ENCODE measurements at places on chromosomes 1 and 21.

DNA sequence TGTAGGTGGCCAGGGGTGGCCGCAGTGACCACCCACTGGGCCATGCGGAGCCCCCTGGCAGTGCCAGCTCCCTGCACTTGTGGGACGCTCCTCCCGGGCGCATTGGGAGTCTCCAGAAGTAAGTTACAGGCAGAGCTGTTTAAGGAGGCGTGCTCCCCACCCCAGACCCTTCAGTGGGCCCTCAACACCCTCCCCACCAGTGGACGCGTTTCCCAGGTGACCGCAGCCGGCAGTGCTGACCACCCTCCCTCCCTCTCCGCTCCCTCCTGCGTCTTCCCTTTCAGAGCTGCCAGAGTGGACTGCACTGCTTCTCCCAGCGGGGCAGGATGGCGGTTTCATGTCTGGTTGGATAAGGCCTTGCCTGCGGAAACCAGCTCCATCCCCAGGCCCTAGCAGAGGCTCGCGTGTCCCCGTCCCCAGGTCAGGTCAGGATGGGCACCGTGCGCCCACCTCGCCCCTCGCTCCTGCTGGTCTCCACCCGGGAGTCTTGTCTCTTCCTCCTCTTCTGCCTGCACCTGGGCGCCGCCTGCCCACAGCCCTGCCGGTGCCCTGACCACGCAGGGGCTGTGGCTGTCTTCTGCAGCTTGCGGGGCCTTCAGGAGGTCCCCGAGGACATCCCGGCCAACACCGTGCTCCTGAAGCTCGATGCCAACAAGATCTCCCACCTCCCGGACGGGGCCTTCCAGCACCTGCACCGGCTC is 1.1 kb downstream of the LRRC3 start:
- no peak for DNase-seq

- no peak for DNase-seq
Observed at GRCh38 chr1:205477759-205478247, 22.0 kb upstream of the BLACAT1 start.

GRCh38 chr1:92577261-92577895 is 90.7 kb upstream of the GFI1 start:
- DNase-seq: no peak

GRCh38 chr1:3863231-3863935 is 6.1 kb downstream of the DFFB start:
- DNase-seq: no peak

DNA sequence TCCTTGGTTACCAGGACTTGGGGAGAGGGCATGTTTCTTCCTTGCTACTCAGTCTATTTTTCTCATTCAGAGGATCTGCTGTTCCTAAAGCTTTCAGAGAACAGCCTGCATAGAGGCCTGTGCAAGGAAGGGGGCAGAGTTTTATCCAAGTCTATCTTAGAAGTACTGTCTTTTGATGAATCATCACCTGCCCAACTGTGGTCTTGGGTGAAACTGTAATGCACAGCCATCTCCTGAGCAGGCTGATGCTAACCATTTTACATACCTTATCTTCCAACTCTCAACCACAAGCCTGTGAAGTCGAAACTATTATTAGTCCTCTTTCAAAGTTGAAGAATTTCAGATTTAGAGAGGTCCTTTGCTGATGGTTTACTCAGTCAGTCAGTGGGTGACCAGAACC is 368.0 kb downstream of the HHAT start:
- no peak for DNase-seq

- DNase-seq: no peak
Observed at GRCh38 chr1:75791022-75791421, 5.0 kb downstream of the RABGGTB start.

DNA sequence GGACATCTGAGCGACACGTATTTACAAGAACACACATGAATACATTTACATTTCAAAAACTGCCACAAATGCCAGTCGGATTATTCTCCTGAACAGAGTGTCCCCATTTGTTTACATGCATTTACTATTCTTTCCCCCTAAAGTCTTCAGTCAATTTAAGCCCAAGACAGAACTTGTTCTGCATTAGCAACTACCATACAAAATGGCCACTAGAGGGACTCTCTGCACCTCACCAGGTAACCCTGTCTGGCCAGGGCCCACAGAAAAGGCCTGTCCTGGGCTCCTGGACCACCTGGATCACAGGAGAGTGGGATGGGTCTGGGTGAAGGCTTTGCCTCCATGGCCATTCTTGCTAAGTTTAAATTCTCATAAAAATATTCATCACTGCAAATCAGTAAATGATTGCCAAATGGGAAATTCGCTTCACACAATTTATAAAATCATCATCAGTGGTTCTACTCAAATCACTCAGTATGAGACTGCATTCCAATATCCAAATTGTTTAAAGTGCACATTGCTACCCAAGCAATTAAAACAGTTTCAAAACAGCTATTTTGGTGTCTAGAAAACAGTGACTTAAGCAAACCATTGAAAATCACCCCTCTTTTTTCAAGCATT is 12.5 kb upstream of the GUCA2A start:
- no peak for DNase-seq

- DNase-seq: no peak
Observed at GRCh38 chr1:36982709-36983108, 51.6 kb downstream of the GRIK3 start.

GRCh38 chr1:31166462-31166861 is 73.2 kb downstream of the NKAIN1 start:
- DNase-seq: no peak

DNA sequence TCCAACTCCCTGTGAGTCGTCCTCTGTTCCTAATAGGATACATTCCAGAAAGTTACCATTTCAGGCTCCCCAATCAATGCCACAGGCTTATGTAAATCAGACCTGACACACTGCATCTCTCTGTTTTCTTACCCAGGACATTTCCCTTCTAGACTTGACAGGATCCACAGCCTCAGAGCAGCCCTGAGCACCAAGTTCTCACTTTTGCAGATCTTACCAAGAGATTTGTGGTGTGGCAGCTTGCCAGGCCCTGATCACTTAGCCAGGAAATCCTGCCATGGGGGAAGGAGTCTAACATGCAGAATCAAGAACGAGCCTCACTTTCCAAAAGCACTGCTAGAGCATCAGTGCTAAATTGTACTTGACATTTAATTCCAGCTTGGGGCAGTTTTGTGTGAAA is 202.9 kb downstream of the TBX15 start:
- no peak for DNase-seq

DNA sequence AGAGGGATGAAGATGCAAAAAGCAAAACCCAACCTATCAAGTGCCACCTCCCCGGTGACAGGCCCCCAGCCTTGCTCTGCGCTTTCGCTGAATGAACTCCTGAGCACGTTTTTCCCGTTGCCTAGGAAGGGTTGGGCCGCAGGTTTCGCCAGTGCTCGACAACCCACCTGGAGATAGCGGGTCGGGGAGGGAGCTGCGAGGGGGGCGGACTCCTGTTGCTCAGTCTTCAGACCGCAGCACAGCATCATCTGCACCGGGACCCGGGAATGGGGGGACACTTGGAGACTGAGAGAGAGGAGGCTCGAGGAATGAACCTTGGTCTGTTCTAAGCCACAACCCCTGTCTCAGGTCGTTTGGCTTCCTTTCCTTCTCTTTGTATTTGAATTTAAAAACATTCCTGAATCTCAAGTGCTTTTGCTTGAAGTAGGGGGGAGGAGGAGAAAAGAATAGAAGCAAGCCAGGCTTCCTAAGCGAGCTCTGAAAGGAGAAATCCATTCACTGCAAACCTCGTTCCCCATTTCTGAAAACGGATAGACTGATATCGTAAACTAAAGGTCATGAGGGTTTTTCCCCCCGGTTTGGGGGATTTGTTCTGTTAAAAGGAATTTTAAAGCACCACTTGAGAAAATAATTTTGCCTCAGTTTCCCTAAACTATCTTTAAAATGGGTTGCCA is 1.2 kb downstream of the AK5 start:
- no peak for DNase-seq

GRCh38 chr1:245995474-245995873 is 511.6 kb downstream of the SMYD3 start:
- DNase-seq: no peak

- no peak for DNase-seq
Observed at GRCh38 chr1:163440090-163440489, 118.3 kb downstream of the NUF2 start.

GRCh38 chr1:104726917-104727316 is 977.2 kb downstream of the AMY1C start:
- no peak for DNase-seq

DNA sequence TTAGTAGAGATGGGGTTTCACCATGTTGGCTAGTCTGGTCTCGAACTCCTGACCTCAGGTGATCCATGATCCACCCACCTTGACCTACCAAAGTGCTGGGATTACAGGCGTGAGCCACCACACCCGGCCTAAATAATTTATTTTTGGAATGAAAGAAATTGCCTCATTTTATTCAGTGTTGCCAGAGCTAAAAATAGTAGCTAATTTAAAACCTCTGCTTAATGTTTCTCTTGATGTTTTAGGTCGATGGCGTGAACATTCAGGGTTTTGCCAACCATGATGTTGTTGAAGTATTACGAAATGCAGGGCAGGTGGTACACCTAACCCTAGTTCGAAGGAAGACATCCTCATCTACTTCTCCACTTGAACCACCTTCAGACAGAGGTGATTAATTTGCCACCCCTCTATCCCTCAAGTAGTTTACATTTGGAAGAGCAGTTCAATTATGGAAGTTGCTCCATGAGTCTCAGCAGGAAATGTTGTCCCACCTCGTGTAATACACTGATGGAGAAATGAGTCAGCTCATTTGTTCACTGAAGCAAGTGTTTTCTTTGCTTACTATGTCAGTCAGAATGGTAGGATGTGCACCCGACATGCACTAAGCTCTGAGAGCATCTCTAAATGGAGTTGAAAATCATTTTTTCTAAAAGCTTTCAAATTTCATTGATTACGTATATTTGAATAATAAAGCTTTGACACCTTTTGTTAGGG is 54.9 kb downstream of the PATJ start:
- DNase-seq: no peak

GRCh38 chr1:220526294-220526693 is 1.6 kb upstream of the MARK1 start:
- no peak for DNase-seq

DNA sequence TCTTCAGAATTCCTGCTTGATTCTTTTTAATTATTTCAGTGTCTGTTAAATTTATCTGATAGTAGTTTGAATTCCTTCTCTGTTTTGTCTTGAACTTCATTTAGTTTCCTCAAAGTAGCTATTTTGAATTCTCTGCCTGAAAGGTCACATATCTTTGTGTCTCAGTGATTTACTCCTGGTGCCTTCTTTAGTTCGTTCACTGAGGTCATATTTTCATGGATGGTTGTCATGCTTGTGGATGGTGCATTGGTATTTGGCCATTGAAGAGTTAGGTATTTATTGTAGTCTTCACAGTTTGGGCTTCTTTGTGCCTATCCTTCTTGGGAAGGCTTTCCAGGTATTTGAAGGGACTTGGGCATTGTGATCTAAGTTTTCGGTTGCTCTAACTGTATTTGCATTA is 267.9 kb downstream of the HHAT start:
- DNase-seq: no peak

GRCh38 chr1:185668013-185668412 is 66.2 kb upstream of the HMCN1 start:
- no peak for DNase-seq

DNA sequence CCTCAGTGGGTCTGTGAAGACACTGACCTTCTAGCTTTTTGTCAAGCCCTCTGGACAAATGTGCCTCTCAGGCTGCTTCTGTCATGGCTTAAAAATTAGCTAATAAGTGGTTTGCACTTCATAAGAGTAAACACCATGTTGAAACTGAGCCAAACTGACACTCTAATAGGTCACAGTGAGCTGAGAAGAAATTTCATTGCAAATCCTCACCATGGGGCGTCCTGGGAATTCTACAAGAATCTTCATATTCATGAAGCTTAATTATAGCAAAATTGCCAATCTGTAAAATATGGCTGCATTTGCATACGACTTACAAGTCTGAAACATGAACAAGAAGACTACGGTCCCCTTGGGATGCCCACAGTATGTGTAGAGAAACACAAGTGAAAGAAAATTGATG is 188.6 kb downstream of the DSCAM start:
- DNase-seq: no peak

GRCh38 chr1:230148126-230148652 is 81.2 kb downstream of the GALNT2 start:
- DNase-seq: no peak

GRCh38 chr1:156924478-156925153 is 4.2 kb downstream of the LRRC71 start:
- DNase-seq: no peak

DNA sequence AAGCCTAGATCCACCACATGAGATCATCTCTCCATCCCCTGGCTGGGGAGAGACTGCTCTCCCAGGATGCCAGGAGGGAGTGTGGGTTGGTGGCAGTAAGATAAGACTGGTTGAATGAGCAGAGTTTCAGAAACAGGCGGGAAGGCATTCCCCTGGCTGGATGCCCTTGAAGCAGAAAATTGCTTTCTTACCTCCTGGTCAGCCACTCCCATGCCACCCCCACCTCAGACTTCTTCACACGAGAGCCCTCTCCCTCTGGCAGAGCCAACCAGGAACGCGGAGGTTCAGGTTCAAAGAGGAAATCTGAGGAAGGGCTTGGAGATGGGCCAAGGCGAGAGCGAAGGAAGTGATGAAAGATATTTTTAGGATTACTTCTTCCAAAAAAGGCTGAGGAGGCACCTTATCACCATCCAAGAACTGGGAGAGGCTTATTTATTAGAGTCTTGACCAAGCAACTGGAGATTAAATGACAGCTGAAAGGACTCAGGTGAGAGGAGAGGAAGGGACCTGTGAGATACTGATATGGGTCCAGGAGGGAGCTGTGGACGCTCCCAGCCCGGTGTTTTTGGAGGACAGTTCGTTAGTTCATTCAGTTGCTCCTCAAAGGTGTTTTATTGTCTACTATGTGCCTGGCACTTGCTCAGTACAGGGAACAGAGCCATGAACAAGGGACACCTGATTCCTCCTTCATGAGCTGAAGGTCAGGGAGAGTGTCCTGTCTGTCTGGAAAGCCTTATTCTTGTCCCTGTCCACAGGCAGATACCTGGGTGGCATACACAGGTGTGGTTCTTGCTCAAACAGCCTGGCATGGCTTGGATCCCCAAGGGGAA is 18.9 kb upstream of the SLC26A9 start:
- DNase-seq: no peak

DNA sequence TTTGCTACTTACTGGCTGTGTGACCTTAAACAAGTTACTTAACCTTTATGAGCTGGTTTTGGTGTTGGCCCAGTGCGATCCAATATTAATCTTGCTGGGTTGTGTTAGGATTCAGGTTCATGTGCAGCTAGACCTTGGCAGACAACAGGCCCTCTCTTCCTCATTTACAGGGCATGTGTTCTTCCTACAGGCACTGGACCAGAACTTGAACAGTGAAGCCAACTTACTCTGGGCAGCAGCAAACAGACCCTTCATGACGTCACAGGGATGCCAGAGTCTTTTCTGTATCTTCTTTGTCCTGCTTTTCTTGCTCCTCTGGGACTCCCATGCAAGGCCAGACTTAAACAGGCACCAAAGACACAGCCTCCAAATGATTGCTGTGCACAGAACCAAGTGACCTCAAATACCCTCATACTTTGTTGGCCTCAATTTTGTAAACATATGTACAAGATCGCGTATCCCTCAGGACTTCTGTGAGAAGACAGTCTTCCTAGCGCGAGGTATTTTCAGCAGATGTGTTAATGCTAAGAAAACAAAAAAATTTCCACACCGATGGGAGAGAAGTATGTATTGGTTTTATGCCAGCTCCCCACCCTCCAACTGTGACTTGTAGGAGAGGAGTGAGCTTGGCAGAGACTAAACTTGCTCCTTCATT is 73.7 kb downstream of the URB2 start:
- DNase-seq: peak; percentile 52

- no peak for DNase-seq
Observed at GRCh38 chr1:21189421-21189820, 12.7 kb upstream of the EIF4G3 start.

GRCh38 chr1:30541721-30542485 is 181.5 kb downstream of the MATN1 start:
- DNase-seq: no peak

All from smooth muscle cell of the brain vasculature (primary cell).